Activated T-cell treated with anti-CD3 and anti-CD28 coated beads, Interleukin-2, amount 50 U/mL, for 1 hour (primary cell): ENCODE measurements at places on chromosomes 12 and 14.
A peak's percentile ranks its signal among the peaks of the same experiment; 100 is the strongest.

DNA sequence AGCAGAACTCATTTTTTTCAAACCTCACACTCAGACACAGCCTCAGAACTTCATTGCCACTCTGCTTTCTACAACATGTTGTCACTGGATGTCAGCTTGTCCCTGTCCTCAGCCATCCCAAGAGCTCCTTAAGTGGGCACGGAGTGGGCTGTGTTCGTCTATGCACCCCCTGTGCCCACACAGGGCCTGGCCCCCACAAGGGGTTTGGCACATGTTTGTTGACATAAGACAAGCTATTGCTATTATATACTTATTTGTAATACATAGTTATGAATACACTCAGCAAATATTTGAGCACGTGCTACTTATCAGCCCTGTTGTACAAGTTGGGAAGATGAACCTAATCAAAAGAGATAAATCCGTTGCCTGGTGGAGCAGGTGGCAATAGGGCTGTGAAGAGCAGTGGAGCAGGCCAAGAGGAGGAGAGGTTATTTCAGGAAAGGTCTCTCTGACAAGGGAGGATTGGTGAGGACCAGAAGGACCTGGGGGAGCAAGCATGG is 4.3 kb upstream of the BDKRB1 start:
- DNase-seq, result no peak

- no peak for DNase-seq
Observed at GRCh38 chr14:36317650-36318049, 2.8 kb downstream of the MBIP start.

- DNase-seq, result no peak
Observed at GRCh38 chr12:57397441-57397840, 33.4 kb downstream of the R3HDM2 start.

DNA sequence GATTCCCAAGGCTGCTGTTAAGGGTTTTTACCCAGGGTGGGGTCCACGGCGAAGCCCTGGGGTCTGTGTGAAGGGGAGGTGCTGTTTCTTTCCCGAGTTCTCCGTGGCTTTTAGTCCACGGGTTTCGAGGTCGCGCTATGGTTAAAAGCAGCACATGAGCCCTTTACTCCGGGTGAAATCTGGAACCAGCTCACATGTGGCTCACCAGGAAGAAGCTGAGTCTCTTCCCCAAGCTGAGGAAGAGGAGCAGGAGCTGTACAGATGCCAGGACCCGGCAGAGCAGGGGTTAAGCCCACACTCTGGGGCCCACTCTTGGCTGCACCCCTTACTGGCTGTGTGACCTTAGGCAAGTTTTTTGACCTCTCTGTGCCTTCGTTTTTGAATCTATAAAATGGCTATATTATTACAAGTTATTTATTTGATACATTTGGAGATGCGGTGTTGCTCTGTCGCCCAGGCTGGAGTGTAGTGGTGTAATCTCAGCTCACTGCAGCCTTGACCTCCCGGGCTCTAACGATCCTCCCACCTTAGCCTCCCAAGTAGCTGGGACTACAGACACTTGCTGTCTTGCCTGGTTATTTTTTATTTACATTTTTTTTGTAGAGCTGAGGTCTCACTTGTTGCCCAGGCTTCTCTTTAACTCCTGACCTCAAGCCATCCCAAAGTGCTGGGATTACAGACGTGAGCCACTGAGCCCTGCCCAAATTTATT is 266.3 kb downstream of the AACS start:
- no peak for DNase-seq

DNA sequence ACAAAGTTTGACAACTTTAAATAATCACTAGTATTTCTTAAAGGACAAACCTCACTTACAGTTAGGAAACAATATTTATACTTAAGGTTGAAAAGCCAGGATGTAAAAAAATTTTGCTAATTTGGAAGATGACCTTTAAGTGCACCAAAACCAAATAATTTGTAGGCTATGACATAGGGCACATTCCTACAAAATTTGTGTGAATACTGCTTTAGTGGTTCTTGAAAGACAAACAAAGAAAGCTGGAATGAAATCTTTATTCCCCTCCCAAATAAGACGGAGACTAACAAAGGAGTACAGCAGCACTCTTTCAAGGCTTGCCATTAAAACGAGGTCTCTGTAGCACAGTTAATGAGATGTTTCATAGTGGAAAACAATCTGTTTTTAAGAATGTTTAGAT is 45.6 kb downstream of the MSRB3 start:
- no peak for DNase-seq

DNA sequence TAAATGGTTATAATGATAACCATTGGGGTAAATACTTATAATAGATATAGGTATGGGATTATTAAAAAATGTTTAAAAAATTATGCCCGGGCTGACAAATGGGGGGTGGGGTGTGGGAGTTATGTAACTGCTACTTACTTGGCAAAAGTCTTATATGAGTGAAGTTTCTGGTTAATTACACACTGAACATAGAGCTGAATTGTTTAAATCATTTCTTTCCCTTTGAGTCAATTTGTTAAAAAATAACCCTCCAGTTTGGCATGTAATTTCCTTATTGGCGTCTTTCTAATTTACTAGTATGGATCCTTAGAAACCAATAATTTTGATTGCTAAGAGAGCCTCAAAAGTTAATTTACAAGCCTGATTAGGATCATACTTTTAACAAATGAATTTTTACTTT is 16.7 kb downstream of the PAH start:
- no peak for DNase-seq

GRCh38 chr14:38994731-38995130 is 108.3 kb downstream of the SEC23A start:
- DNase-seq, result no peak

DNA sequence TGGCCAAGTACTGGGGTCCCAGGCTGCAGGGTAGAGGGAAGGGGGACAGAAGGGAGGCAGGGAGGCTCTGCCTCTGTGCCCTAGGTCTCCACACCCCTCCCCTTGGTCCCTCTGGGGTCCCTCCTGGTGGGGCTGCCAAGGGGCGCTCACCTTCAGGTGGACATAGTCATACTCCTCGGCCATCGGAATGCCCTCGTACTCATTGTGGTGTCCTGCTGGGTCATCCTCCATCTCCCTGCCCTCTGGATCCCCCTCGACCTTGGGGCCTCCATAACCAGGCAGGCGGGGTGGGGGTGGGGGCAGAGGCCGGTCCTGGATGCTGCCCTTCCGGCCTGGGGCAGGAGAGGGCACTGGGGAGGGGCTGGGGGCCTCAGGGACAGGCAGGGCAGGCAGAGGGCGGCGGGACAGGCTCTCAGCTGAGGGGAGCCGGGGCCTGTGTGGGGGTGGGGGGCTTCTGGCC is 5.8 kb downstream of the EFS start:
- no peak for DNase-seq

GRCh38 chr12:120951-121350 is 54.4 kb downstream of the IQSEC3 start:
- DNase-seq, result no peak

GRCh38 chr12:115185506-115185905 is 501.5 kb upstream of the TBX3 start:
- no peak for DNase-seq

GRCh38 chr12:18882690-18883089 is 144.8 kb downstream of the CAPZA3 start:
- no peak for DNase-seq

DNA sequence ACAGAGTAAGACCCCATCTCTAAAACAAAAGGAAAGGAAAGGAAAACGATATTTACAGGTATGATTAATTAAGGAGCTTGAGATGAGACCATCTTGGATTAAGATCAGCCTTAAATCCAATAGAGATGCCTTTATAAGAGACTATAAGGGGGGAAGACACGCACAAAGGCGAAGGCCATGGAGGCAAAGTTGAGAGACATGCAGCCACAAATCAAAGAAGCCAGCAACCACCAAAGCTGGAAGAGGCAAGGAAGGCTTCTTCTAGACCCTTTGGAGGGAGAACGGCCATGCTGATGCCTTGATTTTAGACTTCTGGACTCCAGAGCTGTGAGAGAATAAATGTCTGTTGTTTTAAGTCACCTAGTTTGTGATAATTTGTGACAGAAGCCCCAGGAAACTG is 39.6 kb upstream of the MED13L start:
- no peak for DNase-seq

DNA sequence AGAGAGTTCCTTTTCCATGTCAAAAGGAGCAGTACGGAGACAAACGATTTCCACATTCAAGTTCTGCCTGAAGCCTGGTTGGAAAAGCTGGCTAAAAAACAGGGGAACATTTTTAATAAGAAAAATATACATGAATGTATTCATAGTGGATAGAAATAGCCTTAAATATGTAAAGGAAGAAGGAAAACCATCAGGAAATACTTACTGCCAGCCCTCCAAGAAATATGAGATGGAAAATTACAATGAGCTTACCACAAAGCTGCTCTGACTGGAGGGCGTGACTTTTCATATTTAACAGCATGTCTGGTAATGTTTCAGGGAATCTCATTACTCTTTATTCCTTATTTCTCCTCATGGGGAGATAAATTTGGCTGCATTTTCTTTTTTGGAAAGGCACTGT is 75.9 kb upstream of the ZDHHC17 start:
- DNase-seq, result no peak

GRCh38 chr14:49951691-49952345 is 58.9 kb downstream of the ARF6 start:
- no peak for DNase-seq

DNA sequence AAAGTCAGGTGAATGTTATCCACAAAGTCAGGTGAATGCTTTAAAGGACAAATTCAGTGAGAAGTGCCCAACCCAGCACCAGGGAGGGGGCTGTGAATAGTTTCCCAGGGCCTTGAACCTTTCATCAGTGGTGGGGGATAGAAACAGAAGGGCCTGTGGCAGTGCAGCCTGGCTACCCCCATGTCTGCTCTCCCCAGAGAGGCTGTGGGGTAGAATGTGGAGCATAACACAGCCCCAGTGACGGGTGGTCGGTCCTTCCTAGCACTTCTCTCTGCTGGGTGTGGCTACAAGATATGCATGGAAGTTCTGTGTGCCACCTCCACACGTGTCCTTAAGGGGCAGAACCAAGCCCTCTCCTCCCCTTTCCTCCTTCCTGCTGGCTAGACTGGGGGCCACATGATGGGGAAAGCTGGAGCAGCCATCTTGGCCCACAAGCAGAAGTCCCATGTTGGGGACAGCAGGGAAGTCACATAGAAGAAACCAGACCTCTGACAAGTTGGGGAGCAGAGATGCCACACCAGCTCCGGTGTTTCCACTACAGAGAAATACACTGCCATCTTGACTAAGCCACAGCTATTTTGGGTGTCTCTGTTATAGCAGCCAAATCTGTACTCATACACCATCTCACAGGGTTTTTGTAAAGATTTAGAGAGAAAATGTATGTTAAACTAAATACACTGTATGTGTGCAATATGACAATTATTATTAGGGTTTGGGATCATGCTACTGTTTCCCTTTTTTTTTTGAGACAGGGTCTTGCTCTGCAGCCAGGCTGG is 17.0 kb downstream of the RITA1 start:
- no peak for DNase-seq

GRCh38 chr12:116150452-116150851 is 127.0 kb downstream of the MED13L start:
- DNase-seq, result no peak

DNA sequence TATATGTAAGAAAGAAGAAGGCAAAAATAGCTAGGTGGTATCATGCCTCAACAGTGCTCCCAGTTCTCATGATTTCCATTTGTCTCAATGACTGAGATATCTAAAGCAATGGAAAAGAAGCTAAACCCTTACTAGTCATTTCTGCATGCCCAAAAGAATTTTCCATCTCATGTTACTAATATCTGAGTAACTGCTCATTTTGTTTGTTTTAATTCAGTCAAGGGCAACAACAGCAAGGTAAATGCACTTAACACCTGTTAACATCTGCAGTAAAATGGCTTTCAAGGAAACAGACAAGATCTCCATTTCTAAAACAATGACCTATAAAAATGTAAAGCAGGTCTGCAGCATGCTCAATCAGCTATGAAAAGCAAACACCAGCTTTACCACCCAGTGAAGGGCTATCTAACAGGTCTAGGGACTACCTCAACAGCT is 19.4 kb upstream of the SELPLG start:
- no peak for DNase-seq

GRCh38 chr14:75566321-75566720 is 12.1 kb upstream of the FLVCR2 start:
- DNase-seq, result peak; percentile 49

DNA sequence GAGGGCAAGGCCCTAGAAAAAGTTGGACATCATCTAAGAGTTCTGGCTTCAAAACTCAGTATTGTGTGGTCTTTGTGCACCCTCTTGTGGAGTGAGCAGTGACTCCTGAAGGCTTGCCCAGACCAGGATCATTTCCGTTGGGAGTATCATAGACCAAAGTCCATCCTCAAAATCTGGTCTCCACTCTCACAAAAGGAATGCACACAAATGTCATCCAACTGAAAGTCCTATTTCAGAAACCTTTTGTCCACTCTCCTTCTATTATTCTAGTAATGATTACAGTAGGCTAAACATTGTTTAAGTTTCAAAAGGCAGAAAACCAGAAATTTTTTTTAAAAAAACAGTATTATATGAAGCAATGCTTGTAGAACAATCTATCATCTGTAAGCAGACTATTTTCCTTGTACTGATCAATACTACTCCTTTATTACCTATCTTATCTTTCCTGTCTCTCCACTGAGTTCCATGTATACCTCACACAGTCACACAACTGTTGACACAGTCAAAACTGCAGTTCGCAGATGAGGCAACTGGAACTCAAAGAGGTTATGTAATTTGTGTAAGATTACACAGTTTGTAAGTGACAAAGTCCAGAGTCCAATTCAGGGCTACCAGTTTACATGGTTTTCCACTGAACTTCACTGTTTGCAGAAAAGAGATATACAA is 41.4 kb downstream of the COX16 start:
- DNase-seq, result no peak

- no peak for DNase-seq
Observed at GRCh38 chr14:81187832-81188522, 32.8 kb downstream of the GTF2A1 start.

DNA sequence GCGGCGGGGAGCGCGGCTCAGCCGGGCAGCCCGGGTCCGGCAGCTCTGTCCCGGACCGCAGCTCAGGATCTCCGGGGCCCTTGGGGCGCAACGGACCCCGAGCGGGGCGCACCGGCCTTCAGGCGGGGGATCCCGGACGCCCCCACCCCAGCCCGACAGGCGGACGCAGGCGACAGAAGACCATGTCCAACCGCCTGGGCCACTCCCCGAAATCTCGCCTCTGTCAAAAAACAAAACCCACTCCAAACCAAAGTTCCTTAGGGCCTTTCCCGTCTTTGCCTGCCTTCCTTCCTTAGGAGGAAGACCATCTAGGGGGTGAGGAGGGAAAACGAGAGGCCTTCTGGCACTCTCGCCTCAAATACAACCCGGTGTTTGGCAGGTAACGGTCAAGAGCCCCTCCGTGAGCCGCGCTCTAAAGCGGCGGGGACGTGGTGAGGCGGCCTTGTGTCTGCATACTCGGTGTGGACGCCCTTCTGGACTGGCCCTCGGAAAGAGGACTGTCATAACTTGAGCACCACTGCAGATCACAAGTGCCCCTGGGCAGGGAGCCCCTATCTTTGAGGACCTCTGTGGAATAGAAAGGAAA is 604 bp downstream of the HCFC2 start:
- peak; percentile 27 for DNase-seq

- DNase-seq, result no peak
Observed at GRCh38 chr12:123167329-123167728, 16.4 kb upstream of the PITPNM2 start.
